Smooth muscle cell of the brain vasculature (primary cell): ENCODE measurements at places on chromosomes 5 and 9.

- no peak for DNase-seq
These were observed 15.6 kb upstream of the GDNF start for GRCh38 chr5:37855438-37855837.

- DNase-seq = no peak
These were observed 16.0 kb downstream of the LYRM7 start for GRCh38 chr5:131186561-131187256.

GRCh38 chr5:26388976-26389375 is 649.4 kb downstream of the CDH9 start:
- DNase-seq = no peak

DNA sequence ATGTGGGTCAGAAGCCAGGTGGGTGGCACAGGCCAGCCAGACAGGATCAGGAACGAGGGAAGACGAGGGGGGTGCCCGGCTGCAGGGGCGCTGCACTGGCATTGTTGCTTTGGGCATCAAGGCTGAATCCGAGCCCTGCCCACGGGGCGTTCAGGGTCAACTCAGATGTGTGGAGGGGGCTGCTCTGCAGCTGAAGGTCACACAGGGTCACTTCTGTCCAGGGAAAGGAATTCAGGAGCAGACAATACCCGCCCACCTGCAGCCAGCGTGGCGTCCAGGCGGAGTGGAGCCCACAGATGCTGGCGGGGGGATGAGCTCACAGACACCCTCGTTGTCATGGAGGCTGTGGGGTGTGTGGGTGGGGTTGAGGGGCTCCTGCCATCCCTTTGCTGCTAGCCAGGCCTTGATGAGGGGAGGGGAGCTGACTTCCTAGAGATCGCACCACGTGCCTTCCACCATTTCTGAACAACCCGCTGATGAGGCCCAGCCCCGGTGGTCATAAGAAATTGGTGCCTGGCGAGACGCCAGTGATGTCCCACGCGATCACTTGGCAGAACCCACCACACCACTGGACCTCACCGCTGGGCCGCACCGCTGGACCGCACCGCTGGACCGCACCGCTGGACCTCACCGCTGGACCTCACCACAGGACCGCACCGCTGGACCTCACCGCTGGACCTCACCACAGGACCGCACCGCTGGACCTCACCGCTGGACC is 31.2 kb downstream of the MRPL36 start:
- no peak for DNase-seq
